Progenitor cell of endocrine pancreas (in vitro differentiated cells): ENCODE measurements at places on chromosomes 13 and 19.

DNA sequence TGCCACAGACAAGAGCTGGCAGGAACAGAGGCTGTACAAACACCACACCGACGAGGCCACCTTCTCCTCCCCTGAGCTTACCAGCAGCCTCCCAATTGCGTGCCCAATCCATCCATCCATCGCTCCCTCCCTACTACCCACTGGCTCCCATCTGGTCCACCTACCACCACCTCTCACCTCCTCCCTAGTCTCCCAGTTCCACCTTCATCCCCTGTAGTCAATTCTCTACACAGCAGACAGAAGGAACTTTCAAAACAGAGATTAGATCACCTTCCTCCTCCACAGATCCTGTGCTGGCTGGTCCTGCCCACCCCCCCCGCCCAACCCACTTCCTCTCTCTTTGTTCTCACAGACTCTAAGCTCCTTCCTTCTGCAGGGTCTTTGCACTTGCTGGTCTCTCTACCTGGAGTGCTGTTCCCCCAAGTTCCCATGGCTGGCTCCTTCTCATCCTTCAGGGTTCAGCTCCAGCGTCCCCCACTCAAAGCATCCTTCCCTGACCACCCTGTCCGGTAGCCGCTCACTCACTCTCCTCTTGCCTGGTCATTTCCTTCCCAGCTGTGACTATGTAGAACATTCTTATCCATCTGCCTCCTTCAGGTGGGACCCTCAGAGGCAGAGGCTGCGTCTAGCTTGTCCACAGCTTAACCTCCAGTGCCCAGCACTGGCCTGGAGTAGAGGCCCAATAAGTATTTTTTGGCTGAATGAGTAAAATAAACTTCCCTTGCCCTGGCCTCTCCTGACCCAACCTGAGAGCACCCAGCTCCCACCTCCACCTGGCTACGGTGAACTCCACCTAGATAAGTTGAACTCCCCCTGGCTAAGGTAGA lies 23.0 kb downstream of the PIN1 start:
- no peaks in the 10 kb centered on the region for H3K27me3 ChIP-seq
- peaks cover 7% of the 10 kb centered on the region for H3K4me1 ChIP-seq
- DNase-seq: no peak
- H3K4me3 ChIP-seq: no peak overlapping the region

- no peaks in the 10 kb centered on the region for H3K27me3 ChIP-seq
- no peak for DNase-seq
- peaks cover 17% of the 10 kb centered on the region for H3K36me3 ChIP-seq
- no peak overlapping the region for H3K27ac ChIP-seq
Measured at GRCh38 chr19:45789035-45789786, 3.4 kb downstream of the DMWD start.

GRCh38 chr19:51799034-51799773 lies 4.2 kb downstream of the FPR3 start:
- no peak overlapping the region for H3K27ac ChIP-seq
- DNase-seq: no peak
- no peaks in the 10 kb centered on the region for H3K4me1 ChIP-seq

- H3K36me3 ChIP-seq: peaks cover 28% of the 10 kb centered on the region
- no peak overlapping the region for H3K27ac ChIP-seq
- peaks cover 8% of the 10 kb centered on the region for H3K4me1 ChIP-seq
Measured at GRCh38 chr19:9856609-9857008, 21.5 kb downstream of the PIN1 start.

- H3K36me3 ChIP-seq: no peaks in the 10 kb centered on the region
- H3K27me3 ChIP-seq: no peaks in the 10 kb centered on the region
- no peak overlapping the region for H3K27ac ChIP-seq
- H3K4me3 ChIP-seq: no peak overlapping the region
- DNase-seq: no peak
Measured at GRCh38 chr13:96314974-96315373, 225.1 kb downstream of the HS6ST3 start.
